ENCODE measurements at places on chromosomes 5 and 9. TPM values are rescaled to one million over a fixed set of nuclear protein-coding genes. Genes with fewer than 3 reads are reported as not detected.

BRINP1 gene
- total RNA-seq, result 35.4 TPM

HAVCR2 gene
- 4.5 TPM for total RNA-seq

GGTA1 gene
- total RNA-seq, result 1.5 TPM

ENTPD2 gene
- 0.45 TPM for total RNA-seq

WDR36 gene
- 36.2 TPM for total RNA-seq

BTNL3 gene
- 0.09 TPM for total RNA-seq

NCS1 gene
- 85.0 TPM for total RNA-seq

PCDHB6 gene
- 3.7 TPM for total RNA-seq

C6 gene
- 0.45 TPM for total RNA-seq

SVEP1 gene
- 12.1 TPM for total RNA-seq

PPP1R26 gene
- 20.1 TPM for total RNA-seq

DRD1 gene
- 1.3 TPM for total RNA-seq

PCDHB5 gene
- total RNA-seq, result 14.3 TPM

SPATA31A3 gene
- total RNA-seq, result not detected

MAMDC2 gene
- total RNA-seq, result 9.6 TPM

INSYN2B gene
- 7.5 TPM for total RNA-seq

DIRAS2 gene
- 55.5 TPM for total RNA-seq

CORO2A gene
- 2.7 TPM for total RNA-seq
